ENCODE measurements at places on chromosomes 16 and 17. TPM values are rescaled to one million over a fixed set of nuclear protein-coding genes. Genes with fewer than 3 reads are reported as not detected.

The LRRC75A gene
- 2.6 TPM for polyA plus RNA-seq

GRCh38 chr17:66192378-66192687, 400 bp upstream of the CEP112 start:
- no peak for DNase-seq

- DNase-seq, result no peak
Measured at GRCh38 chr16:80639636-80640035, 98.8 kb downstream of the DYNLRB2 start.

GRCh38 chr16:78869492-78869891, 731.0 kb downstream of the MAF start:
- no peak for DNase-seq

The TBC1D3I gene
- polyA plus RNA-seq, result not detected

- DNase-seq, result no peak
Measured at GRCh38 chr16:57196286-57196685, 10.2 kb downstream of the RSPRY1 start.

The UTS2R gene
- polyA plus RNA-seq, result not detected

The FBXW10B gene
- polyA plus RNA-seq, result 0.54 TPM

GRCh38 chr16:26712876-26713275, 353.9 kb upstream of the C16orf82 start:
- DNase-seq, result no peak

DNA sequence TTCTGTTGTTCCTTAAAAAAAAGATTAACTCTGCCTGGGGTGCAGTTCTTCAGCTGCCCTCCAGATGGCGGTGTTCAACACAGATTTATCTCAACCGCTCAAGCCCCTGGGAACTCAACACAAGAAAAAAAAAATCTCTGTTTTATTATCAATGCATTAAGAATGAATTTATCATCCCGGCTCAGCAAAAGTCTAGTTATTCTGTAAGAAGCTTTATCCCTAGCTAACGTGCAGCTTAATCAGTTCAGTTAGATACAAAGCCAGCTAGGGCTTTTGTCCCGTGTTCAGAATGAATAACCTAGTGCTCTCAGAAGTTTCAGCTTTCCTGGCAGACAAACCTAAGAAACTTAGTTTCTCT, 475.9 kb upstream of the CCL2 start:
- peak; percentile 78 for DNase-seq

The GP1BA gene
- not detected for polyA plus RNA-seq

DNA sequence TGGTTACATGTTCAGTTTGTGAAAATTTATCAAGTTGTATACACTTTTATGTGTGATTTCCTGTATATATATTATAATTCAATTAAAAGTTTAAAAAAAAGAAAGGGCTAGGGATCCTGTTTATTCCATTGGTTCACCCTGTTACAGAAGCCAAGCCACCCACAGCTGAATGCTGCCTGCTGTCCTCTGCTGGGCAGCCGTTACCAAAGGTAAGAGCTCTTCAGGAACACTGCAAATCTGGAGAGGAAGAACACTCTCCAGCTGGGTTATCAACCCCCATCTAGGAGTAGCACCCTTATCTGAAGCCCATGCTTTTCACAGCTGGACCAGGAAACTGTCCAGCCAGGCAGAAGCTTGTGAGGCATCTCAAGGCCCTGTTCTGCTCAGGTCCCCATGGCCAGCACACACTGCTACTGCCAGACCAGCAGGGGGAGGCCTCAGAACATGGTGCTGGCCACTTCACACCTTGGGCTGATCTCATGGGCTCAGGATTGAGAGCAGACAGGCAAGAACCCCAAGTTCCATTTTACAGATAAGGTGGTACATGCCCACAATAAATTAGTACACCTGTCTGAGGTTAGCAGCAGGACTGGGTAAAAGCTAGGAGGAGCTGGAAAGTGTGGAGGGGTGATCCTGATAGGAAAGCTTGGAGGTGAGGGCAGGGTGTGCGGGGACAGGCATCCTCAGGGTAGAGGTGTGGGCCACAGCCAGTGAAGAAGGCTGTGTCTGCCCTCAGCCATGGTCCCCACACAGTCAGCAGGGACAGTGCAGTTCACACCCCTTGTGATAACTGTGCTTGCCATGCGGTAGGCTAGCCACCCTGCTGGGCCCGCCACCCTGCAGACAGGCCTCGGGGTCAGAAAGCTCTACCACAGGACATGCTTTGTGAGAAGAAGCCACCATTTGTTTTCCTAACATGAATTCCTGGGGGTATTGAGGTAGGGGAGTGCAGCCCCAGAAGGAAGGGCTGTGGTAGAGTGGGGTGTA, 54.3 kb upstream of the SREBF1 start:
- DNase-seq, result peak; percentile 67

The TBC1D3C gene
- polyA plus RNA-seq, result not detected

DNA sequence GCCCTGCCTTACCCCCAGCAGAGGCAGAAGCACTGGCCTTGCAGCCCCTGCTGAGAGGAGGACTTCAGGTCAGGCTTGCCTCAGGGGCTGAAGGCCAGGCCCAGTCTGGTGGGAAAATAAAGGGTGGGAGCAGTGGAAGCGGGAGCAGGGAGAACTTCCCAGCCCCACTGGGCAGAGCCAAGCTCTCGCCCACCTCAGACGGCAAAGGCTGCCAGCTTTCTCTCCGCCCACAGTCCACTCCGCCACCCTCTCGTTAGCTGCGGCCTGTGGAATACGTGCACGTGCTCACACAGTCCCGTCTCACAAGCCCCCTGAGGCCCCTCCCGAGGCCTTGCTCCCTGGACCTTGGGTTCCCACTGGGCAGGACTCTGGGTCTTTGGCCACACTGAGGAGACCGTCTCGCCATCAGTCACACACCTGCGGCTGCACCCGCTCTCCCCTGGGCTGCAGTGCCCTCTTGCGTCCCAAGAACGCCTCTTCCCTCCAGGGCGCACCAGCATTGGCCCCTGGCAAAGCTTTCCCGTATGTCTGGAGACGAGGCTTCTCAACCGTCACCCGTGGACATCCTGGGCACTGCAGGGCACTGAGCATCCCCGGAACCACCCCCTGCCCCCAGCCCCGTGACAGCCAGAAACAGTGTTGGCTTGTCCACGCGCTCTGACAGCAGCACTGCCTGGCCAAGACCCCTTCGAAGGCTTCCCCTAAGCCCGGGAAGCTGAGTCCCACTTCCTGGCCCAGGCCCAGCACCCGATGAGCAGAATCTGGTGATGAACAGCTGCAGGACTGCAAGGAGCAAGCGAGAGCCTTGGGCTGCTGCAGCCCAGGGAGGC, 8.3 kb downstream of the MRPL28 start:
- peak; percentile 91 for DNase-seq

GRCh38 chr16:15498427-15499175, 64.2 kb downstream of the BMERB1 start:
- DNase-seq, result no peak

GRCh38 chr17:6105649-6106007, 35.4 kb downstream of the WSCD1 start:
- no peak for DNase-seq

DNA sequence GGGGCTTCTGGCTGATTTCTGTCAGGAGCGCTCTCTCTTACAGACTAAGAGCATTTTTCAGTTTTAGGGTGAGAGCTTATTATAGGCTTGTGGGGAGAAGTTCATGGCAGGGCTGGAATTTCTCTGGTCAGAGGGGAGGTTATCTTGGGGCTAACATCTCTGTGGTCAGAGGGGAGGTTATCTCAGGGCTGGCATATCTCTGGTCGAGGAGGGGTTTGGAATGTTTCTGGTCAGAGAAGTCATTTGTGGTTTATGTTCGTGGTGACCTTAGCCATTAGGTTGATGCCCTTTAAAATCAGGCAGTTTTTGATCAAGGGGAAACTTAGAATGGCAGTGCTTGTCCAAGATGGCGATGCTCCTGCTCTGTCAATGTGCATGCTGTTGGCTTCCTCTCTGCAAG, 10.8 kb upstream of the USP31 start:
- no peak for DNase-seq

The TEDC2 gene
- 1.7 TPM for polyA plus RNA-seq

- no peak for DNase-seq
Measured at GRCh38 chr17:80362428-80363119, 52.4 kb upstream of the ENDOV start.

DNA sequence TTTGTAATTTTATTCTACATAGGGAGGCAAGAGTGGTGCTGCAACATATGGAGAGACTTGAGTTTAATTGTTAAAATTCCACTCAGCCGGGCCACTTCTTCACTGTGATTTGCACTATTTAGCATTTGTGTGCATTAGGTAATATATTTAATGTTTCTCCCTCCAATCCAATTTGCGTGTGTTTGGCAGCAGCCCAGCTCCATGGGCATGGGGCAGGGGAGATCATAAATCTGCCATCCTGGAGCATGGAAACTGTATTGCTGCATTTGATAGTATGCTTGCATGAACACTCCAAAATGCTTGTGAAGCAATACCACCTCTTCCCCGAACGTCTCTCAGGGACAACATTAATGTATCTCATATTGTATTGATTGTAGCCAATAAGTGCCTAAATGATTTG, 339.1 kb upstream of the RBFOX1 start:
- DNase-seq, result peak; percentile 70

The PPM1E gene
- 0.47 TPM for polyA plus RNA-seq

- DNase-seq, result no peak
Measured at GRCh38 chr16:53358884-53359283, 75.4 kb upstream of the RBL2 start.

The ANKRD11 gene
- 36.2 TPM for polyA plus RNA-seq

The CX3CL1 gene
- 39.1 TPM for polyA plus RNA-seq

DNA sequence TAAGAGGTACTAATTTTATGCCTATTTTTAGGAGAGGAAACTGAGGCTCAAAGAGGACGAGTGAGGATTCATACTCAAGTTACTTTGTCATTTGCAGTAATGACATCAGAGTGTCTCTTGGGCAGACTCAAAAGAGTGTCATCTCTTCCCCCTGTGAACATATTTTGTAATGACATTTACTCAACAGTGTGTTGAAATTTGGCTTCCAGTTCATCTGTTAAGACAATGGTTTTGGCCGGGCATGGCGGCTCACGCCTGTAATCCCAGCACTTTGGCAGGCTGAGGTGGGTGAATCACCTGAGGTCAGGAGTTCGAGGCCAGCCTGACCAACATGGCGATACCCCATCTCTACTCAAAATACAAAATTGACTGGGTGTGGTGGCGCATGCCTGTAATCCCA, 28.9 kb downstream of the WFDC1 start:
- DNase-seq, result no peak

DNA sequence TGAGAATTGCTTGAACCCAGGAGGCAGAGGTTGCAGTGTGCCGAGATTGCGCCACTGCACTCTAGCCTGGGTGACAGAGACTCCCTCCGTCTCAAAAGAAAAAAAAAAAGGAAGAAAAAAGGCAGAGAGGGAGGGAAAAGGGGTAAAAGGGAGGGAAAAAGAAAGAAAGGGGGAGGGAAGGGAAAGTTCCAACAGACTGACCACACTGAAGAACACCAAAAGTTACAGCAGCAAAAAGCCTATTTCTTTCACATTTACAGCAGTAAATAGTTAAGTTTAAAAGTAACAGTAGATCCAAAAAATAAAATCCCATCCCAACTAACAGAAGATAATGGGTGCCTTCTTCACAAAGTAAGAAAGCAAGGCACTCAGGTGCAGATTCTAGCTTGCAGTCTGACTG, 36.9 kb upstream of the C17orf78 start:
- no peak for DNase-seq

GRCh38 chr17:16085066-16085699, 85.6 kb downstream of the TTC19 start:
- no peak for DNase-seq

DNA sequence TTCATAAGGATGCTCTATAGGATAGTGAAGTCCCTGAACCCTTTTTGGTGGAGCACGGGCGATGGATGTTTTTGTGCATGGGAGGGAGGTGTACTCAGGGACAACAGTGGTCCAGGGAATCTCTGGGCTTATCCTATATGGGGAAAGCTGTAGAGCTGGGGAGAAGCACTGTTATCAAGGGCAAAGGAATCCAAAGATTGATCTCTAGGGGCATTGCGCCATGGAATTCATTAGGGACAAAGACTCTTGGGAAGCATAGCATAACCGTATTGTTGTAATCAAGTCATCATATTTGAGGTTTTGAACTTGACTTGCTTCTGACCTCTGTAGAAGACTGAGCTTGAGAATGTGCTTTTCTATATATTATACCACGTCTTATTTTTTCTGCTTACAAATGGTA, 172.9 kb upstream of the ZFHX3 start:
- no peak for DNase-seq

DNA sequence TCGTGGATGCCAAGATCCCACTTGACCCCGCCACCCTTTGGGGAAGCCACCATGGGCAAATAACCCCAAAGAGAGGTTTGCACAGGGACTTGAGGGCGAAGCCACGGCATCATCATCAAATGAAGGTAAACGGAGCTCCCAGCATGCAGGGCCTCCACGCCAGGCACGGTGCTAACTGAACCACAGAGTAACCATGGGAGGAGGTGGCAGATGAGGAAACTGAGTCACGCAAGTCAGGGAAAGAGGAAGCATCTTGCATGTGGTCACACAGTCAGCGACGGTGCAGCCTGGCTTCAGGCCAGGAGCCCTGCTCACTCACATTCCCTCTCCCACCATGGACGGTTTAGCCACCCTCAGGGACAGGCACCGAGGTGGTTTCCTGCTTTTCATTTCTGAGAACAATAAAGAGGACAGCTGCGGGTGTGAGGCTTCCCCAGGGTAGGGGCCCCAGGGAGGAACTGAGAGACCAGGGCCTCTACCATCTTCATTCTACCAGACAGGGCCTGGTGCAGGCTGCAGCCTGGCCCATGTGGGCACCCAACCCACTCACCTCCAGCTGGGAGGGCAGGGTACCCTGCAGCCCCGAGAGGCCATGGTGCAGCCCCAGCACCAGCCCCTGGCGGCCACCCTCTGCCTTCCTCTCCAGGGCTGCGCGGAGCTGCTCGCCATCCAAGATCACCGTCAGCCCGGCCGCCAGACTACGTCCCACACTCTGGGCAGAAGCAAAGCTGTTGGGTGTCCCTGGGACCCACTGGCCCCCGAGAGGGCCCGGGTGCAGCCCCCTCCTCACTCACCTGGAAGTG, 78.3 kb downstream of the RMI2 start:
- no peak for DNase-seq

The CDRT15 gene
- not detected for polyA plus RNA-seq

GRCh38 chr16:86107215-86107825, 208.4 kb downstream of the IRF8 start:
- peak; percentile 54 for DNase-seq

The DOC2A gene
- polyA plus RNA-seq, result 3.5 TPM

The HS3ST2 gene
- polyA plus RNA-seq, result not detected

The MT1G gene
- 2,564 TPM for polyA plus RNA-seq

All from kidney (tissue), 22 donors.